ENCODE measurements at places on chromosomes 7 and 10.

GRCh38 chr7:130365511-130366441 is 14.5 kb upstream of the CPA1 start:
- peak; percentile 99 for DNase-seq

- no peak for DNase-seq
Measured at GRCh38 chr10:33900596-33900995, 566.1 kb upstream of the NRP1 start.

DNA sequence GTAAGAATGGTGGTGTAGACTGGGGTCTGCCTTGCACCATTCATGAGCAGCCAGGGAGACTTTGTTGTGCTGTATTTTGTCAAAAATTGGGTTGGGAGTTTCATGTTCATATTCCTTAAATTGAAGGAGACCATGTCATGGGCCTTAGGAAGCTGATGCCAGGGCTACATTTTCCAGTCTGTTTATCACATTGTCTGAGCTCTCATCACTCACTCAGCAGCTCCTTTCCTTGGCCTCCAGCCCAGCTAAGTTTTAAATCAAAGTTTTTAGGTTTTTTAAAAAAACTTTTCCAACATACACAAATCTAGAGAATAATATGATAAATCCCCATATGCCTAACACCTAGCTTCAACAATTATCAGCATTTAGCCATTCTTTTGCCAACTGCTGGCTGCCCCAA is 12.6 kb upstream of the FAM13C start:
- no peak for DNase-seq

GRCh38 chr10:100014071-100014762 is 4.5 kb upstream of the DNMBP start:
- peak; percentile 77 for DNase-seq

DNA sequence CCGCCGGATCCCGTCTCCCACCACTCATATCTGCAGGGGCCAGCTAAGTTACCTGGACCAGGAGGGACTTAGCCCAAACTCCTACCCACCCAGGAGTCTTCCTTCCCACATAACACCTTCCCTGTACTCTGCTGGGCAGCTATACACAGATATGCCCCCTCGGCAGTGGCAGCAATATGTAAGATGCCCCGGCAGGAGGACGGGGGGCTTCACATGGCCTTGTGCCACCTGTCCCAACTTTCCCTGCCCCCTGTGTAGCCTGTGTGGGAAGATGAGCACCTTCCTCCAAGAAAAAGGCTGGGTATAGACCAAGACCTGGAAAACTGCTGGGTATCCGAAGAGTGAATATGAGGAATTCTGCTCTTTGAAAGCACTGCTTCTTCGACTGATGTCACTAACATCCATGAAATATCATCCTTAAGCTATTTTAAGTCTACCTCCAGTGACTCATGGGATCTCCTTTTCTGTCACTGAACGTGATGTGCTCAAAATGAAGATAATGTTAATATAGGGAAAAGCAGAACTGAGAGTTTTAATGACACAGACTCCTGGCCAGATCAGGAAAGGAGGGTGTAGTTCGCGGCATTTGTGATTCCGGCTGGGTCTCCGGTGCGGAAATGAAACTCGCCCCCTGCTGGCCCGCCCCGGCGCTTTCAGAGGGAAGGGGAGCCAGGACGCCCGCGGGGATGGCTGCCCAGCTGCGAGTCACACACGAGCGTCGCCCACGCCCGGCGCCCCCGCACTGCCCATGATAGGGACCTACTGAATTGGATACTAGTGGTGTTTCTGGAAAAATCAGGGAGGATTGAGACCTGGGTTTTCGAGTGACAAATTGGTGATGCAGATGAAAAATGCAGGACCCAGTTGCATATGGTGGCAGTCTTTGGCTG is 256.9 kb upstream of the NFE2L3 start:
- peak; percentile 20 for DNase-seq

GRCh38 chr10:127999297-128000129 is 92.6 kb downstream of the PTPRE start:
- DNase-seq, result no peak

GRCh38 chr7:115005953-115006352 is 84.1 kb downstream of the MDFIC start:
- no peak for DNase-seq

DNA sequence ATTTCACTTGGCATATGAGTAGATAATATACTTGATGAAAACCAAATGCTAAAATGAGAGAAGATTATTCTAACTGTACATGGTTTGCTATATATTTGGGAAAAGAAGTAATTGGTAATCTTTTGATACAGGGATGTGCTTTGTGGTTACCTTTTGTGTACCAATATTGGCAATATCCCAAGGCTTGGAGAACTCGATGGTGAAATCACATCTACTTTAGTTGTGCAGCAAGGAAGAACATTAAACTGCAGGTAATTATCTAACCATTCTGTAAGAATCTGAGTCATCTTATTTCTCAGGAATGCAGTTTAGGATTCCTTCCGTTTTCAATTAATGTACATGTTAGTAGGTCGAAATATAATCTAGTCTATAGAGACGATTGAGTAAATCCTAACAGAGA is 64.1 kb downstream of the SRI start:
- no peak for DNase-seq

DNA sequence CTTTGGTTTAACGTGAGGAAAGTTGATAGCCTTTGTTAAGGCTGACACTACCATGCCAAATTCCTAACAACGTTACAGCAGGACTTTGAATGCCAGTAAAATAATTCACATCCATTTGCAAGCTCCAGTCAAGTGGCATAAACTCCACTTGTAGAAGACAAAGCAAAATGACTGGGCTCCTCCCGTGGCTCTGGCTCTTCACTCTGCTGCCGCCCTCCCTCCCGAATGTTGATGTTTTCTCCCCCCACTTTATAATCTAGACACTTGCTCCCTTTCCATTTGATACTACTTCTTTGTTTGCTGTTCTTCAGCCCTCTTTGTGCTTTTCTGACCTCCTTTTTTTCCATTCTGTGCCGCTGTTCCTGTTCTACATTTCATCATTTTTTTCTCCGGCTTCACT is 22.8 kb upstream of the ITGB8 start:
- no peak for DNase-seq

DNA sequence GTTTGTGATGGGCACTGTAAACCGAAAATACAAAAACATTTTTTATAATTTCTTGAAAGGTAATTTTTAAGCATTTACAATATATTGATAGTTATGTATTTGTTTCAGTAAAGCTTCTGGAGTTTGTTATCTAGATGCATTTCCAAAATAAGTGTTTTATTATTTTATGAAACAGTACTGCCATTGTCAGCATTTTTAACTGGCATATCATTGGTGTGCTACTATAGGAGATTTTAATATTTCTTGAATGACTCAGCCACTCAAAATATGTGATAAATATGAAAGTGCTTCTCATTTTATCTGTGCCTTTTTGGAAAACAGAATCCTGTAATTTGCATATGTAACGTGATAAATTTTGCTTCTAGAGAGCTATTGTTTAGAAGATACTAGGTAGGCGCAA is 97.9 kb downstream of the ANKIB1 start:
- no peak for DNase-seq

GRCh38 chr10:121406823-121407545 is 191.3 kb downstream of the FGFR2 start:
- DNase-seq, result no peak

DNA sequence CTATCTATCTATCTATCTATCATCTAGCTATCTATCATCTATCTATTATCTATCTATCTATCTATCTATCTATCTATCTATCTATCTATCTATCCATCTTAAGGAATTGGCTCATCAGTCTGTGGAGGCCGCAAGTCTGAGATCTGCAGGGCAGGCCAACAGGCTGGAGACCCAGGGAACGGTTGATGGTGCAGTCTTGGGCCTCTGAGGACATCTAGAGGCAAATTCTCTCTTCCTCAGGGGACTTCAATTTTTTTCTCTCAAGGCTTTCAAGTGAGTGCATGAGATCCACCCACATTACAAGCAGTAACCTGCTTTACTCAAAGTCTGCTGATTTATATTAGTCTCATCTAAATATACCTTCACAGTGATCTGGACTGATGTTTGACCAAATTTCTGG is 197.0 kb downstream of the GLRX3 start:
- DNase-seq, result no peak

DNA sequence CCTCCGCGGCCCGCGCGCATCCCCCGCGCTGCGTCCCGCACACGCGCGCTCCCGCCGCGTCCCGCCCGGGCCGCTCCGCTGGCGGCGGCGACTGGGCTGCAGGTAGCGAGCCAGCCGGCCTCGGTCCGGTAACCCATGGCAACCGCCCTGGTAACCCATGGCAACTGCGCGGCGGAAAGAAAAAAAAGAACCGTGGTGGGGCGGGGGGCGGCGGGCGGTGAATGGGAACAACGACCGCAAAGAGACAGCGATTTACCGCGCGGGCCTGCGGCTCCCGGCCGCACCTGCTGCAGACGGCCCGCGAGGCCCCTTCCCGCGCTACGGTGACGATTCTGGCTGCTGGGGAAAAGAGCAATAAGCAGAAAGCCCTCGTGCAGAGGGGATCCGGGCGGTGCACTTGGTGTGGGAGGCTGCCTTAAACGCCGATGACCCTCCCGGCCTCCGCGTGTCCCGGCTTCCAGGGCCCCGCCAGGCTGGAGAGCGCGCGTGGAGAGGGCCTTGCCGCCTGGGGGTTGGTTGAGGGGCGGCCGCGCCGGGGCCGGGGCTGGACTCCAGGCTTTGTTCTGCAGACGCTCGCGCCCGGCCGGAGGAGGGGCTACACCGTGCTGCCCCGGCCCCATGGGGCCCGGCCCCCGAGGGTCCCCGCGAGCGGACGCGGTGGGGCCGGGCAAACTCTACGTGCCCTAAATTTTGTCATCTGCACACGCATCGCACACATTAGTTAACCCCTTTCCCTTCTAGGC is 84.7 kb downstream of the SNX10 start:
- DNase-seq, result peak; percentile 82

DNA sequence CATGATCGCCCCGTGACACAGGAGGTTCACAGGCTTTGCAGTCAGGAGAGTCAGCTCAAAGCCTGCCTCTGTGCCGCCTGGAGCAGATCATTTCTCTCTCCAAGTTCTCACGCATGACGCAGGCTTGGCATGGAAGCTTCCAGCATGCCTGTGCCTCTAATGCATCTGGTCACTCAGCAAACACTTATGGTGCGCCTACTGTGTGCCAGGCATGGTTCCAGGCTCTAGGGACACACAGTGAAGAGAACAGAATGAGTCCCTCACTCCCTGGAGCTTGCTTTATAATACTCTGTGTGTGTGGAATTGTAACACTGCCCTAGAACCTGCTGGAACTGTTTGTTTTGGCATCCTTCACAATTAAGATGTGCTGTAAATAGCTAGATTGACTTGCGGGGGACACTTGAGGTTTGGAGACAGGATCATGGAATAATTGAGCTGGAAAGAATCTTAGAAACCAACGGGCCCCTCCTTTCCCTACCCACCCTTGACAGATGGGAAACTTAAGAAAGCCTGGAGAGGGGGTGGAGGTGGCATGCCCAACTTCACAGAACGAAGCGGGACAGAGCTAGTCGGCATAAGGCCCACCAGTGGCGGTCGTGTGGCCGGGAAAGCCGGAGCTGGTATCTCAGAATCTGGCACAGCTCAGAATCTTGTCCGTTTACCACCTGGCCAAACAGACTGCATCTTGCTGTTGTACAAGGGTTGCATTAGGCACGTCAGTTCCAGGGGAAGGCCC is 4.6 kb upstream of the MYH16 start:
- no peak for DNase-seq

GRCh38 chr7:134599371-134599770 is 47.3 kb upstream of the BPGM start:
- DNase-seq, result peak; percentile 51
